ENCODE measurements at places on chromosomes 2 and 18.
A peak's percentile ranks its signal among the peaks of the same experiment; 100 is the strongest.

DNA sequence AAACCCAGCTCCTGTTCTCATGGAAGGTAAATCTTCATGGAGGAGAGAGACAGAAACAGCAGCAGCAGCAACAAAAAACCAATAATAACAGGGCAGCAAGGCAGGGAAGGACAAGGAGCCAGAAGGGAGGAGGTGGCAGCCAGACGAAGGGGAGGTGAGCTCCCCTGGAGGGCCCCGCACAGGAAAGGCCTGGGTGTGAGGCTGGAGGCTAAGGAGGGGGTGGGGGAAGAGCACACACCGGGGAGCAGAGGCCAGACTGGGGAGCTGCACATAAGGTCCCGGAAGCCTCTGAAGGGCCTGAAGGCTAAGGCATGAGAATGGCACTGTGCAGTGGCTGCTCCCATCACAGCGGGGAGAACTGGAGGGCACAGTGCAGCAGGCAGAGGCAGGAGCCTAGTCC lies 94.8 kb upstream of the SMAD7 start:
- no peak for DNase-seq

DNA sequence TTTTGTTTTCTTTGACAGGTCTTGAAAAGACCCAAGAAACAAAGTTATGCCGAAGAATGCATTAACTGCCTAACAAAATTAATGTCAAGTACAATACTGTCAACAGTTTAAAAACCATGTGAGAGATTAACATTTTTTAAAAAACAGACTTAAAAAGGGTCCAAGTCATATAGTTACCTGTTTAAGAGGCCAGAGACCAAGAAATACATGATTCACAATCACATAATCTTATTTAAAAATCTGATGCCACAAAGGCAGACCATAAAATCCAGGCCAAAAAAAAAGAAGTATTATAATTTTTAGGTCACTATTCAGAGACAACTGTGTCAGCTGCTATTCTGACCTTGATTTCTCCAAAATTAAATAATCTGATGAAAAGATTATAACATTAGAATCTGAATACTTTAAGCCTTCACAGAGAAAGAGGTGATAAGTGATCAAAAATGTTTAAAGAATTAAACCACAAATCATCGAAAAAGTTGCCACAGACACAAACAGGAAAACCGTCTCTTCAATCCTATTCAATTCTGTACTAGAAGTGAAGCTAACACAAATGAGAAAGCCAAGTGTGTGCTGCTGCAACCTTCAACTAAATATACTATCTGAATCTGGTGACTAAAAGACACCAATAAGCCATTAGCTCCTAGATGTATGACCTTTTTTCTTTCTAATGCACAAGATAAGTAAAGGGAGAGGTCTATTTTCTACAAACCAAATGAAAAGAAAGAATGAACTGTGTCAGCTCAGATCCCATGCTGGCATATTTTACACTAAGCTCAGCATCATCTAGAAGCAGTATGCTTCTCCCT lies 286.0 kb downstream of the ZEB2 start:
- DNase-seq: no peak

- DNase-seq: no peak
Measured at GRCh38 chr18:79591032-79591308, 88.6 kb upstream of the CTDP1 start.

DNA sequence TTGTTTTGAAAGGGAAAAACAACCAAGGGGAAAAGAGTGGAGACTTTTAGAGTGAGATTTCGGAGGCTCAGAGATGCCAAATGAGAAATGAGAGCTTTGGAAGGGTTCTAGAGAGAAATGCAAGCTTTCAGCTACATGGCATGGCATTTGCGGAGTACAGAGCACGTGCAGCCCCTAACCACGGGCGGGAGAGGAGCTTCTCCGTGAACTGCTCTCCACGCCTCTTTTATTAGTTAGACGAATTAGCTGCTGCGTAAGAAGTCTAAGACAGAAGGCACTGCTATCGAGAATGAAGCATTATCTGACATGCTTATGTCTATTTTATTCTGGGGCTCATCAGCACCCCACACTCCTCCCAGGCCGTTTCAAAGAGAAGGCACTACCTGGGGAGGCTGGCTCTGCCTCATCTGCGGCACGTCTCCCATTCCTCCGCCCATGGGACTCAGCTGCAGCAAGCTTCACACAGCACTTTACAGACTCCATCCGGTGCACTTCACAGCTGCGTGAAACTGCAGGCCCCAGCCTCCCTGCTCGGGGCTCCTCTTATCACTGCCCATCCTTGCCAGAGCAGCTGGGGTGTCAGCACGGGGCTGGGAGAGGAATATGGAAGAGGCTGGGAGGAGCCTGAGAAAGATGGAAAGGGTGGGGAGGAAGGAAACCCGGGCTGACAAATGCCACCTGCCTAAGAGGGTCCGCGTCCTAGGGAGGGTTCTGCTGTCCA lies 207.3 kb upstream of the APCDD1 start:
- DNase-seq: no peak

- no peak for DNase-seq
Measured at GRCh38 chr18:63297687-63298399, 21.7 kb downstream of the BCL2 start.

DNA sequence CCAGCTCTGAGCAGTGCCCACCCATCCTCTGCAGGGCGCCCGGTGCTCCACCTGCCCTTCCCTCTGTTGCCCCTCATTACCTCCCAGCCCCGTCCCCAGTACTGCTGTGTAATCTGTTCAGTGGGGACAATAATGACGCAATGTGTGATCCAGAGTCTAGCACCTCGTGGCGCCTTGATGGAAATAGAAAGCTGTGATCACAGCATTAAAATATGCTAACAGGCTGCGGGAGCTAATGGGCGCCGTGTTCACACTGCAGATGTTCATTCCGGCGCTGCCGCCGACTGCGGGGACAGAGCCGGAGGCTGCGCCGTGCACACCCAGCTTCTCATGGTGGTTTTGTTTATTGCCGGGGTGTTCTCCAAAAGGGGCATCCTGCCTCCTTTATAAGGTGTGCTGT lies 235.2 kb downstream of the LDLRAD4 start:
- no peak for DNase-seq

DNA sequence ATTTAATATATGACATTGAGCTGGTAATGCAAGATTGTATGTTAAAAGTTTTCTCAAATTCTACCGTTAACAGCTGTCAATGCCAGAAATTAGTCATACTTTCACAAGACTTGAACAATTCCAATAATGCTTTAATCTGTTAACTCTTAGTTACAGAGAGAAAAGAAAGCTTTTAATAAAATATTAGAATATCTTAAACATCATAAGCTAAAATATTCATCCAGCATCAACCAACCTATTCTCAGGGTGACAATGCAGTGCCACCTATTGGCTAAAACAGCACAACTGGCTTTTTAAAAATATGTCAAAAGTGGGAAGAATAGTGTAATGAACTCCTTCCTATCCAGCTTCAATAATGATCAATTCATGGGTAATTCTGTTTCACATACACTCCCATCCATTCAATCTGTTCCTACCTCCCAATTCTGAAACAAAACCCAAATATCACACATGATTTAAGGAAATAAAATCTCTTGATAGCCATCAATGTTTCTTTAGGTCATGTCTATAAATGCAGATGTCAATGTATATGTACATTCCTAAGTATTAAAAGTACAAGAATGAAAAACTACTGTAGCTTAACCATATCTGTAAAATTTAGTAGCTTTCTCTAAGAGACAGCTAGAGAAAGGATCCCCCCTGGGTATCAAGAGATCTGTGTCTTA lies 79.8 kb upstream of the CCDC141 start:
- DNase-seq: no peak

DNA sequence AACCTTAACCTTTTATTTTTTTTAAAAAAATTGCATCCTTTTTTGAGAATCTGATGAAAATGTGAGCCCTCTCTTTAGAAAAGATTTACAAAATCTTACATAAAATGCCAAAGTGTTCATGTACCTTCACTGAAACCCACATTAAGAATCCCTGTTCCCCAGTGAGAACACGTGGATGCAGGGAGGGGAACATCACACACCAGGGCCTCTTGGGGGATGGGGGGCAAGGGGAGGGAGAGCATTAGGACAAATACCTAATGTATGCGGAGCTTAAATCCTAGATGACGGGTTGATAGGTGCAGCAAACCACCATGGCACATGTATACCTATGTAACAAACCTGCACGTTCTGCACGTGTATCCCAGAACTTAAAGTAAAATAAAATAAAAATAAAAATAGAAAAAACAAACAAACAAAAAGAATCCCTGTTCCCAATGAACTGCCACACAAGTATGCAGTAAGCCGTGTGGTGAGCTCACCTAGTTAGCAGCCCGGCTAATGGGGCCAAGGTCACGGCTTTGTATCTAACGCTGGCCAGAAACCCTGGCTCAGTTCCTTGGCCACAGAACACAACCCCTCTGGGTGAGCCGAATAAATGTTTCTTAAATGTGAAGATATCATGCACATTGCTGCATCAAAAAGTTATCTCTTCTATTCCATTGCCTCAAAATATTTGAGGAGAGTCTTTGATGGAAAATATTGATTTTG lies 41.4 kb downstream of the CHST9 start:
- no peak for DNase-seq

GRCh38 chr2:130915149-130915548 lies 78.4 kb downstream of the ARHGEF4 start:
- DNase-seq: no peak

DNA sequence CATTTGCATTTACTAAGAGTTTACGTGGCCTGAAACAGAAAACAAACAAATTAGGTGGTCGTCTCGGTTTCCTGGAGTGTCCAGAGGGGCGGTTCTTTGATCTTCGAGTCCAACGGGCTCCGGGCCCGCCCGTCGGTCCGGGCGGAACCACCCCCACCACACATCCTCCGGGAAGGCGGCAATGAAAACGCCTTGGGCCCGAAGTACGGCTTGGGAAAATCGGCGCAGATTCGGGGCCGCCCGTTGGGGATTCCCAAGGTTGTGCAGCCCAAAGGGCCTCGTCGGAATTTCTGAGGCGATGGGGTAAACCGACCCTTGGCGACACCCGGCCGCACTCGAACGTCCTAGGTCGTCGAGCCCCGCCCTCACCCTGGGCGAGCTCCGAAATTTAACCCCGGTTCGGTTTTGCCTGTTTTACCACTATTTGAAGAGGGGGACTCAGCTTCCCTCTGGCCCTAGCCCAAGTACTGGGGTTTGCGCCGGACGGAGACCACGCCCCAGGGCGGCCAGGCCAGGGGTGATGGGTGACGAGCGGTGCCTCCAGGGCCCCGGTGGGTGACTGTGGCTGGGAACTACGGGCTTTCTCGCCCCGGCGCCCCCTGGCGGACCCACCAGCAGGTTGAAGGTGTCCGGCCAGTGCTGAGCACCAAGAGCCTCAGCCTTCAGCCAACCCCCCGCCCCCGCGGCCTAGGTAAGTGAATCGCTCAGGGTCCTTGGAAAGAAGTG lies 1.9 kb upstream of the CFAP53 start:
- peak; percentile 49 for DNase-seq

Measured in activated CD4-positive, alpha-beta T cell treated with anti-CD3 and anti-CD28 coated beads for 24 hours (primary cell).